ENCODE measurements at places on chromosomes 6 and 20.

- no peak for DNase-seq
Measured at GRCh38 chr6:122647765-122648164, 37.6 kb downstream of the PKIB start.

DNA sequence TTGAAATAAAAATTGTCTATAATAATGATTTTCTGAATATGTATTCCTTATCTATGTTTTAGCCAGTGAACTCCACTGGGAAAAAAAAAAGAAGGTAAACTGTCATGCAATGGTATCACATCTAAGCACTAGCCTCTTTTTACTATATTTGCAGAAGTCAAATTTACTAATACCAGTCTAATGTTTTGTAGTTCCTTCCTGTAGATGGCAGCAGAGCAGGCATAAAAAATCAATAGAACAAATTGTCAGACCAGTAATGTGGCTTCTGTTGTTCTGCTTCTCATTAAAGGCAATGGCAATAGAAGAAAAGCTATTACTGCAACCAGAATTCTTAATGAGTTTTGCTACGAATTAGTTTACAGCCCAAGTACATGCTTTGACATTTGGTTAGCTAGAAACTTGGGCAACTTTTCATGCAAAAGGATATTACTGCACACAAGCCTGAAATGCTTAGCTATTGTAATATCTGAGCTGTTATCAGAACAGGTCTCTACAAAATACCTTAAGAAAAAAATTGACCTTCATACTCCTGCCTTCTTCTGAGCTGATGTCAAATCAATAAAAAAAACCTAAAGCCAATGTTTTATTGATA is 476.9 kb downstream of the KHDRBS2 start:
- DNase-seq: peak; percentile 31

GRCh38 chr6:52362443-52363227 is 684 bp downstream of the PAQR8 start:
- DNase-seq: peak; percentile 15

DNA sequence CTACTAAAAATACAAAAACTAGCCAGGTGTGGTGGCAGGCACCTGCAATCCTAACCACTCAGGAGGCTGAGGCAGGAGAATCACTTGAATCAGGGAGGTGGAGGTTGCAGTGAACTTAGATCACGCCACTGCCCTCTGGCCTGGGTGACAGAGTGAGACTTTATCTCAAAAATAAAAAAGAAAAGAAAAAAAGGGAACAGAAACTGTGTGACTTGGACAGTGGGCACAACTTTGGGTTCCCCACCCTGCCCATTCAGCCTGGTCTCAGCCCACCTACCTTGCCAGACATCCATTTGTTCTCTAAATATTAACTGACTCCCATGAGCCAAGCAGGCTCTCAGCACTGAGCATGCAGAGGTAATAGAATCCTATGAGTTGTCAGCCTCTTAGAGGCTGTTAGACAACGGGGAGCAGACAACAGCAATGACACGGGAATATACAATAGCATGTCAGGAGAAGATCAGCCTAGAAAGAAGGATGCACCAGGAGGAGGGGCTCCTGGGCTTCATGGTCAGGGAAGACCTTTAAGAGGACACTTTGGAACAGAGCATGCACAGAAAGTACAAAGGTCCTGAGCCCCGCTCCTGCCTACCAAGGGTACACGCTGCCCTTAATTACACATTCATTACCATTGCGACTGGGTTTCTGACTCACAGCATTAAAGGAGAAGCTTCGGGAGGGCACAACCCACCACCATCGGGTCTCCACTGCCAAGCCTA is 20.0 kb downstream of the FAM209B start:
- DNase-seq: no peak

DNA sequence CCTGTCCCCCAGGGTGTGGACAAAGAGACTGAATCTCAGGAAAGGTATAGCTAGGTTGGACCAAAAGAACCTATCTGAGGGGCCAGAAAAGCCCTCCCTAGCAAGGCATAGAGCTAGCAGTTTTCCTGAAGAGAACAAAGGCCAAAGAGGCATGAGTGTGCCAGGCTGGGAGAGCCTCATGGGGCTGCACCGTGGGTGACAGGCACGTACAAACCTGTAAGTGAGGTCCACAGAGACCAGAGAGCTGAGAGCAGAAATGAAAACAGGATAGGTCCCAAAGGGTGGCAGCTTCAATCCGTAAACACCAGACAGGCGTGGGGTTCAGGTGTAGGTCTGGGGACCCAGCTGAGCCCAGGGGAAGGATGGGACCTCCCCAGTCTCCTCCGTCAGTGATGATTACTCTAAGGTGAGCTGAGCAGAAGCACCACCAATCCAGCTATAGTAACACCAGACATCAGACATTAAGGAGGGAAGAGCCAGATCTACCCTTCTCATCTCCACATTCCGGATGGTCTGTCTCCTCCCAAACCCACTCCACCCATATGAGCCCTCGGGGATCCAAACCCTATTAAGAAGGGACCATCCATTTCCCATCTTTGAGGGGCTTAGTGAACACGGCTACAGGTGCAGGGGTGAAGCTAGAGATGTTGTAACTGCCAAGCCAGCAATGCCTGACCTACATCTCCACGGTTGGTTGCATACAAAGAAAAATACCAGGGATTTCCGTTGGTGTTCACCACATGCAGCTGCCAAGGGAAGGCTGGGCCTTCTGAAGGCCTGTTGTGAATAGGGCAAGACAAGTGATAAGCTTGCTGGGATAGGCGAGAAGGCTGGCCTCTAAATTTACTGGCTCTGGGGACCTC is 38.3 kb downstream of the BCL2L1 start:
- no peak for DNase-seq

GRCh38 chr20:37941332-37941731 is 38.4 kb downstream of the VSTM2L start:
- no peak for DNase-seq

DNA sequence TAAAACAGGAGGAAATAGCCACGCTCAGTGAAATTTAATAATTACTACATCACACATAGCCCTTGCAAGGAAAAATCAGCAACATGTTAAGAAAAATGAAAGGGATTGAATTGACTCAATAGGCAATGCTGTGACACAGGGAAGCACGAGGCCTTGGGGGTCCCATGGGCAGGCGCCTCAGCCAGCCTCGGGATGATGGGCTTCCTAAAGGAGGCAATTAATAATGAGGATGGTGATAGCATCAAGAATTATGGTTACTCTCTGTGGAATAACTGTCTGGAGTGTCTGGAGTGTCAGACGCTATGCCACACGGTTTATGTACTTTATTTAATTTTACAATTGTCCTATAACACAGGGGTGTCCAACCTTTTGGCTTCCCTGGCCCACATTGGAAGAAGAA is 130.2 kb downstream of the TBC1D7 start:
- DNase-seq: no peak

- DNase-seq: no peak
Measured at GRCh38 chr20:32519381-32519730, 65.8 kb downstream of the NOL4L start.

GRCh38 chr6:69090132-69090531 is 455.1 kb downstream of the ADGRB3 start:
- DNase-seq: no peak

DNA sequence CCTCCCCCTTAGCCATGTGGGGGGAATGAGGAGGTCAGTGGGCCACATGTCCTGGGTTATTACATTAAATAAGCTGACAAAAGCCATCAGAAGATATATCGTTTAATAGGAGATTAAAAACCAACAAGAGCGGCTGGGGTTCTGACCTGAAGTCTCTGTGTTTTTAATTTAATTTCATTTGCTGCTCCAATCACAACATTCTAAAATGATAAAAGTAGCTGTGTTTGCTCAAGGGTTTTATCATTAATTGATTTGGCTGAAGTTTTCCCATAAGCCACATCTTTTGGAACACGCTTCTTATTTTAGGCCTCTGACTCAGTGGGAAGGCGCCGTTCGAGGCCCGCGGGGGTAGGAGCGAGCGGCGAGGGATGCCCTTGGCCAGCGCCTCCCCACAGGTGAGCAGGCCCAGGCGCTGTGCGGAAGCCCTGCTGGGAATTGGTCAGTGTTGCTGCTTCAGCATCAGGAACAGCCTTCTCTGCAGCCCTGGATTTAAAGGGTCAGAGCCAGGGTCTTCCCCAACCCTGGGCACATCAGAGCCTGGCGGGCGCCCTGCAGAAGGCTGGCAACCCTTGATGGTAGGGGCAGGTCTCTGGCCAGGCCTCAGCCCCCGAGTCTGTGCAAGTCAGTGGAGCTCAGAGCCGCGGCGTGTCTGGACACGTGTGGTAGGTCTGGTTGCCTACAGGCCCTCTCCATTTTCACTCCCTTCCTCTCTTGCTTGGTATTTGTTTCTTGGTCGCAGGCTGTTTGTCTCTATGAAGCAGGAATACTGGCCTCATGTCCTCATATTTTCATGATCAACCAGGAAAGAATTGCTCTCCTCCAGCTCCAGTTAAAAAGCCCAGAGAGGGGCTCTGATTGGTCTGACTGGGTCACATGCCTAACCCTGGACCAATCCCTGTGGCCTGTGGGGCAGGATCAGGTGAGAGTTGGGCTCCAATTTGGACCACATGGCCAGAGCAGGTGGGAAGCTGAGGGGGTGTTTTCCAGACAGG is 30.9 kb upstream of the MLN start:
- DNase-seq: no peak

DNA sequence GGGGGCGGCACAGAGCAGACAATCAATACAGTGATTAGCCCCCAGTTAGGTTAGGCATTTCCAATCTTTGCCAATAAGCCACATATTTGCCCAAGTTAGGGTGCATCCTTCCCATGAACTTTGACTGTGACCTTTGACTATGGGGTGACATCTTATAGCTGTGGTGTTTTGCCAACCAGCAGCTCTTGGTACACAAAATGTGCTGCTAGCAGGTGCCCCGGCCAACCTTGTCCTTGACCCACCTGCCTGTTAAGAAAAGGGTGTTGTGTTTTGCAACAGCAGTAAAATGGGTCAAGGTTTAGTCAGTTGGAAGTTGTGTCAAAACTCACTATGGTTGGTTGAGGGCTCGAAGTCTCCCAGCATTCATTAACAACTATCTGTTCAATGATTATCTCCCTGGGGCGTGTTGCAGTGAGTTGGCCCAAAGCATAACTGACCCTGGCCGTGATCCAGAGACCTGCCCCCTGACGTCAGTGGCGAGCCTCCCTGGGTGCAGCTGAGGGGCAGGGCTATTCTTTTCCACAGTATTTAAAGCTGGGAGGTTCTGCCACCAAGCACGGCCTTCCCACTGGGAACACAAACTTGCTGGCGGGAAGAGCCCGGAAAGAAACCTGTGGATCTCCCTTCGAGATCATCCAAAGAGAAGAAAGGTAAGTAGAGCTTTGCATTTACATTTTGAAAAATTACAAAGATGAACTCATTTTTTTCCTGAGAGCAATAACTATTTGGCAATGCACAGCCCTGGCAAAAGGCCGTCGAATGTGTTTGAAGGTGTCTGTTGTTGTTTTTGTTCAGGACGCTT is at the start of gene PCK1:
Gene PCK1, plus strand, starts transcription at position 557 of the 802 bp plus-strand sequence. CDS start 302 bp downstream, outside the sequence.
- no peak for DNase-seq

GRCh38 chr20:19211661-19212468 is 577 bp upstream of the SLC24A3 start:
- peak; percentile 81 for DNase-seq

- DNase-seq: no peak
Measured at GRCh38 chr6:138219398-138219797, 1.1 kb upstream of the PBOV1 start.

DNA sequence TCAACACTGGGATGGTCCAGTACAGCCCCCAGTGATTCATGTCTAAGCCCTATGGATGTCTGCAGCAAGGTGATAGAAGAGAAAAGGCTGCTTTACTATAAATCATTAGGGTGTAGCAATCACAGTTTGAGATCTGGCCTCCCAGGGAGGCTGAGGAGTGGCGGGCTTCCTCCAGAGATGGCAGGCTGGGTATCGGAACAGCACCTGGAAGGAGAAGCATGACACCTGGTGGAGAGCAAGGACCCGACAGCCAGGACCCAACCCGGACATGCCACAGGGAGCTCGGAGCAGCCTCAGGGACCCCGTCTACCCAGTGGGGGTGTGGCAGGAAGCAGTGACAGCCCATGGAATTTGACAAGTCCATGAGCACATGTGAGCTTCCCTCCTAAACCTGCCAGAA is 114.8 kb upstream of the CD93 start:
- DNase-seq: no peak

GRCh38 chr6:143498428-143498827 is 13.1 kb downstream of the FUCA2 start:
- no peak for DNase-seq

DNA sequence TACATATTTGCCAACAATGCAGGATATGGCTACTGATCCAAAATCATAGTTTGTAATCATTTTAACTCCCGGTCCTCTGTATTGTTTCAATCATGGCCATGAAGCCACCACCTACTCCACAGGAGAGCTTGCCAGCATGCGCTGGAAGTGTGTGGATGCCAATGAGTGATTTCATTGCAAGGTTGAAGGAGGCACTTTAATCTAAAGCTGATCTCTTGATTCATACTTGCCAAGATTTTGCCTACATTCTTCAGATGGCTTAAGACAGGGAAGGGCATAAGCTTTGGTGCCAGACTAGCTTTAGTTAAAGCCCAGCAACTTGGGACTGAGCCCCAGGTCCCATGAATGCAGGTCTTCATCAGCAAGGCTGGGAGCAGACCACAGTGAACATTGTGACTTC is 58.8 kb downstream of the TPD52L1 start:
- DNase-seq: no peak

GRCh38 chr6:31965700-31966099 is 6.2 kb downstream of the DXO start:
- DNase-seq: no peak

DNA sequence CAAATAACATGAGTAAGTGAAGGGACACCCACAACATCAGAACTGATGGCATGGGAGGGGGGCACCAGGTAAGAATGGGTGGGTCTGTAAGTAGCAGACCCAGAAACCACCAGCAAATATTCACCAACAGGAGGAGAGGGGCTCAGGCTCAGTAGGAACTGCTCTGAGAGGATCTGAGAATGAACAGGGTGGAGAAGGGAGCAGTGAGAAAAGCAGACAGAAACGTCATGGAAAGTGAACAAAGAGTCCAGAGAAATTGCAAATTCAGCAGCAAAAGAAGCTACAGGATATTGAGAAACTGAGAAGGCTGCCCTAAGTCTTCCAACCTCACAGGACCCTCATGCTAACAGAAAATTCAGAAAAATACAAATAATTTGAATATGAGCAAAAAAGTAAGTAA is 121.3 kb downstream of the KIF16B start:
- DNase-seq: no peak

DNA sequence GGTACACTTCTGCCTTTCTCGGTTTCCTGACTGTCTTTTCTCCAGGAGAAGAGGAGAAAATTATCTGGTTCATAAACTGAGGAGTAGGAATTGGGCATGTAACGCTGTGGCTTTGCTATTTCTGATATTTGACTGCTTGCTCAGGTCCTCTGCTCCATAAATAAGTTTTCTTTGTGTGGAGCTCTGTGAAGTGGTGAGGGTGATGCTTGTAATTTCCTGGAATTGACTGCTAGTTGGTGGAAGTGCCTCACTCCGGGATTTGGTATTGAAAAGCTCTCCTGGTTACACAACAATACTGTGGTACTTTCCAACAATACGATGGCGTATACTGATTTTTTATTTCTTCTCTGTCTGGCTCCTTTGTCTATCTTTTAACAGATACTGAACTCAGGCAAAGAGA is 25.1 kb upstream of the LAMA2 start:
- DNase-seq: no peak
